GDM1 (cell line): ENCODE measurements at places on chromosomes 7 and 10.

DNA sequence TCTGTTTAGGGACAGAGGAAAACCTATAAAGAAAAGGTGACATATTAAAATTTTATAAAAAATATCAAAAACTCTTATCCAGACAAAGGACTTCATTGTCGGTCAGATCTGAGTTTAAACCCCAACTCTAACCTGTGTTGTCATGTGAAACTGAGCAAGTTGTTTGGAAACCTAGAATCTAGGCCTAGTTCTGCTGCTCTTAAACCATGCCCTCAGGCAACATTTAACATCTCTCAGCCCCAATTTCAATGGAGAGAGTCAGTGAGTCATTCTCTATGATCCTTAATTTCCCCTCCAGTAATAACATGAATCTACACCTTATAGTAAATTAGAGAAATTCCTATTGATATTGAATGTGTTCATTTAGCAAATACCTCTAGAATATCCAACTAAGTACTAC is 192.3 kb downstream of the IMMP2L start:
- DNase-seq = no peak

DNA sequence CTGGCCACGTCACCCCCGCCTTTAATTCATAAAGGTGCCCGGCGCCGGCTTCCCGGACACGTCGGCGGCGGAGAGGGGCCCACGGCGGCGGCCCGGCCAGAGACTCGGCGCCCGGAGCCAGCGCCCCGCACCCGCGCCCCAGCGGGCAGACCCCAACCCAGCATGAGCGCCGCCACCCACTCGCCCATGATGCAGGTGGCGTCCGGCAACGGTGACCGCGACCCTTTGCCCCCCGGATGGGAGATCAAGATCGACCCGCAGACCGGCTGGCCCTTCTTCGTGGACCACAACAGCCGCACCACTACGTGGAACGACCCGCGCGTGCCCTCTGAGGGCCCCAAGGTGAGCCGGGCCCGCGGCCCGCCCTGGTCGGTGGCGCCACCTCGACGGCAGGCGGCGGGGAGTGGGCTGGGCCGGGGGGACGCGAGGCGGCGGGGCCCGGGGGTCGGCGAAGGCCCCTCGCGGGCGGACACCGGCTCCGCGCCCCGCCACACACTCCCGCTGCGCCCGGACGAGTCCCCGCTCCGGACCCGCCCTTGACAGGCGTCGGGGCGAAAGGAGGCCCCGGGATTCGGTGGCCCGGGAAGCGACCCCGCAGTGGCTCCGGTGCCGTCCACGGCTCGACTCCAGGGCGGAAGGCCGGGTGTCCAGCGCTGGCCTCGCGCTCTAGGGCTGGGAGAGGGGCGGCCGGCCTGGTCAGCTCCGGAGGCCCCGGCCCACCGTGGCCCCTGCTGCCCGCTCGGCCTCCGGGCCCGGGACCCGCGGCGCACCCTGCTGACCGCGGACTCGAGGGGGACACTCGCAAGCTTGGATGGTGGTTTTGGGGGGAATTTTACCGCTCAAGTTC is 557 bp downstream of the BAG3 start:
- no peak for DNase-seq

- DNase-seq = no peak
Observed at GRCh38 chr7:150722431-150722931, 6.1 kb downstream of the GIMAP1 start.

DNA sequence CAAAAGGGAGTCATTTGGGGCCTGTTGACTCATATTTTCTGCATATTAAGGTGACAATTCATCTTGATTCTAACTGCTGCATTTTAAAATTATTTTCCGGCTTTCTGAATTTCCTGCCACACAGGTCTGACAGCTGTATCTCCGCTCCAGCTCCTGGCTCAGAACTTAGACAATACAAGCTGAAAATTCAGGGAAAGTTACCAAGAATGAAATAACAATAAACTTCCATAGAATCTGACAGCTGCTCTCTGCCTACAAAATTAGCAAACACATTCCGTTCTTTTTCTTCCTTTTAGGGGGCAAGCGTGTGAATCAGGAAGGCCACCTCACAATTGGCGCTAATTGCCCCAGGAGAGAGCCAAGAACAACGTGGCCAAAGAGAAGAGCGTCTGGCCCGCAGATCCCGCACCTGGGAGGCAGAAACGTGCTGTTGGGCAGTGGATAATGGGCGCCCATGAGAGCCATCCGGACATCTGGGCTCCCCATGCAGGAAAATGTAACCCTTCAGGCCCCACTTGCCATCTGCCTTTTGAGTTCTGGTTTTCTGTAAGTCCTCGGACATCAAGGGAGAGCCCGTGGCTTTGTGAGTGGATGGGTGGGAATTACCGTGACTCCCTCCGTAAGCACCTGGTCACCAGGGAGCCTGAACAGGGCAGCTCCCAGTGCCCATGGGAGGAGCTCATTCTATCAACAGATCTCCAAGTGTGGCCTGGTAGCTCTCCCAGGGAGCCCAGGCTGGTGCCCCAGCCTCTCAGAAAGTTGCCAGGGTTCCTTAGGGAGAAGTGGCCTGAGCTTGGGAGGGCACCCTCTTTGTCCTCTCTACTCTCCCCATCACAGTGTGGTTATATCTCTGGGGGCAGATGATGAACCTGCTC is 5.0 kb downstream of the CLRN3 start:
- DNase-seq = no peak

DNA sequence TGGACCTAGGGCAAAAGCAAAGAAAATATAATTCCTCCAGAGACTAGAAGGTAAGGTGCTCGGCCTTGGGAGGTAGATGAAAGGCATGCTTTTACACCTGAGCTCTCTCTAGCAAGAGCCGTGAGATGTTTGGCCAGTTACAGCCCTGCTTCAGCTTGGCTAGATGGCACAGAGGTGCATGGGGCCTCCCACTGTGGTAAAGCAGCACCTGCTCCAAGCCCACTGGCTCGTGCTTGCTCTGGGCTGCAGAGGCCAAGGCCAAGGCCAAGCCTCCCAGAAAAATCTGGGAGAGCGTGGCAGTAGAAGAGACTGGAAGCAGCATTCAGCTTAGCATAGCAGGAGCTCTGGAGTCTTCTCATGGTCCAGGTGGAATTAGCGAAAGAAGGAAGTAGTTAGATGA is 31.0 kb upstream of the OPALIN start:
- no peak for DNase-seq

DNA sequence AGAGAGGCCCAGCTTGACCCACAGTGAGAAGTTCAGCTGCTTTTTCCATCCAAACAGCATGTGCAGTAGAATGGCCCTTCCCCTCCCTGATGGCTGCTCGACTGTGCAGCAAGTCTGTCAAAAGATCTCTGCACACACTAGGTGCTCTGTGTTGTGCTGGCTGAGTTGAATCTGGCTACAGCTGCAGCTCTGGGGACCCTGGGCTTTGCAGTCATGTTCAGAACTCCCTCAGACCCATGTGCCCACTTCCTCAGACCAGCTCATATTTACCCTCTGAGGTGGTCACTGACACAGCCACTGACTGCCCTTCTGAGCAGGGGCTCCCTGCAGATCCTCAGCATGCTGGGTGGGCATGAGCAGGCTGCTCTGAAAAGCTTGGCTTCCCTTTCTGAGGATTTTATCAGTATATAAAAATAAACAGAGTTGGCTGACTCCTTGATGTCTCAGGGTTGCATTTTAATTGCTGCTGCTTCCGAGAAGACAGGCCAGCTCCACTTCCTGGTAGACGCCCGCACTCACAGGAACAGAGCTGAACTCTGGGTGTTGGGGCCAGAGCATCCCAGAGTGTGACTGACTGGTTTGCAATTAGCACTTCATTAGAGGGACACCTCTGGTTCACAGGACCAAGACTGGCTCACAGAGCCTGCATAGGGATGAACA is 507.9 kb downstream of the RPS24 start:
- no peak for DNase-seq

GRCh38 chr7:14377646-14378266 is 388.3 kb upstream of the ETV1 start:
- DNase-seq = no peak

- no peak for DNase-seq
Observed at GRCh38 chr10:9510626-9511025, 1456.1 kb downstream of the GATA3 start.

DNA sequence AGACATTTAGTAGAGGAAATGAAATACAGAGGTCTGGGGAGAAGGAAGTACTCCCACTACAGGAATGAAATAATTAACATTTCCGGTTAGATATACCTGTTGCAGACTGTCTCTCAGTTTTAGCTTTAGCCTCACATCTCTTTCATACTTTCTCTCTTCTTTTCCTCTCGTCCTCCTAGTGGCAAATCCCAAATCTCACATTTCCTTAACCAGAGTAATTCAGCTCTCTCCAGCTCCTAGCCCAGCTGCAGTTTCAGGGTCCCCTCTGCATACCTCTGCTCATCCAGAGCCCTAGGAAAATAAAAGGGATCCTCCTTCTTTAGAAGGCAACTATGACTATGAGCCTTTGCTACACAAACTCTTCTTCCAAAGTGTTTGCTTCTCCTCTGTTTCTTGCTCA is 643.2 kb downstream of the PHTF2 start:
- DNase-seq = no peak

- no peak for DNase-seq
Observed at GRCh38 chr10:103227416-103227815, 18.3 kb upstream of the RPEL1 start.

DNA sequence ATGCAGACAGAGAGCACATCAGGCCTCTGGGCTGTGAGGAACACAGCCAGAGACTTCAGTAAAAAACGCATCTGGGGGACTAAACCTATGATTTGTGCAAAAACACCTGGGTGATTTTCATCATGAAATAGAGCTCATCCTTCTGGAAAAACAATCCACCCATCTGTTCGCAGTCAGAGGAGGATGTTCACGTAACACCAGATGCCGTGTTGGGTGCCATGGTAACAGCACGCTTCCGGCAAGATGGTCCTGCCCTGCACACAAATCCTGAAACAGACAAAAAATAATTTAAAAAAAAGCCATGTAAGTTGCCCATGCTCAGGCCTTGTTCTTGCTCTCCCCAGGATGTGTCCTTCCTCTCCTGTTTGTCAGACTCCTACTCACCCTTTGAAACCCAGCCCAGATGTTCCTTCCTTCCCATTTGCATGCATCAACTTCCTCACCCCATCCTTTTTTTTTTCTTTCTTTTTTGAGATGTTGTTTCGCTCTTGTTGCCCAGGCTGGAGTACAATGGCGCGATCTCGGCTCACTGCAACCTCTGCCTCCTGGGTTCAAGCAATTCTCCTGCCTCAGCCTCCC is 28.3 kb upstream of the GNA12 start:
- peak; percentile 11 for DNase-seq

- no peak for DNase-seq
Observed at GRCh38 chr7:84790882-84791281, 396.0 kb downstream of the SEMA3D start.

GRCh38 chr10:8056378-8056777 is 1.9 kb downstream of the GATA3 start:
- no peak for DNase-seq

GRCh38 chr10:121600611-121601010 is 2.4 kb upstream of the FGFR2 start:
- no peak for DNase-seq

DNA sequence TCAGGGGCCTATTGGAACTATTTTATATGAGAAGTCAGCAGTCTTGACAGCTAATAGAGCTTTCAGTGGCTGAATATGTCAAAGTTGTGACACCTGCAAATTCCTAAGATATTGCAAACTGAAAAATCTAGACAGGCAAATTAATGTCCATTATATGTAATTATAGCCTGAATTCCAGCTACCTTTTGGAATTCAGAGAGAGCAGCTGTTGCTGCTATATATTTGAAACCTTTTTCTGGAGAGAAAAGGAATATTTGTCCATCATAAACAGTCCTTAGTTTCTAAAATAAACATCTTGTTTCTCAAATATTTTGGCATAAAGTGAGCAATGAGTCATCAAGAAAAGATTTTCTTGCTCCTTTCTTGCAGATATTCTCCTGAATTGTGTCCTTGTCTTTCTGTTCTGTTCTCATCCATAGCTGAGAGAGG is 408.9 kb upstream of the SEMA3D start:
- no peak for DNase-seq

DNA sequence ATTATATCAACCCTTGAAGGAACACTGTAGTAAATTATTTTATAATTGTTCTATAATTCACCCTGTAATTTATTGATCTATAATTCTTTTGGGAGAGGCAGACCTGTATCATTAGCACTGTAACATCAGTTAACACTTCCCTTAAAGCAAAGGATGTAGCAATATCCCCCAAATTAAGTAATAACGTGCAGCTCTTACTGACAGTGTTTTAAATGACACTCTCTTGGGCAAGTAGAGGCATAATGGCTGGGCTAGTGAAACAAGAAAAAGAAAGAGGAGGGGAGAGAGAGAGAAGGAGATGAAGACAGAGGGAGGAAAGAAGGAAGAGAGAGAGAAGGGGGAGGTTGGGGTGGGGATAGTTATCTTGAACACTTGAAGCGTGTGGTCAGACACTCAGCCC is 161.0 kb upstream of the RNF32 start:
- DNase-seq = no peak

DNA sequence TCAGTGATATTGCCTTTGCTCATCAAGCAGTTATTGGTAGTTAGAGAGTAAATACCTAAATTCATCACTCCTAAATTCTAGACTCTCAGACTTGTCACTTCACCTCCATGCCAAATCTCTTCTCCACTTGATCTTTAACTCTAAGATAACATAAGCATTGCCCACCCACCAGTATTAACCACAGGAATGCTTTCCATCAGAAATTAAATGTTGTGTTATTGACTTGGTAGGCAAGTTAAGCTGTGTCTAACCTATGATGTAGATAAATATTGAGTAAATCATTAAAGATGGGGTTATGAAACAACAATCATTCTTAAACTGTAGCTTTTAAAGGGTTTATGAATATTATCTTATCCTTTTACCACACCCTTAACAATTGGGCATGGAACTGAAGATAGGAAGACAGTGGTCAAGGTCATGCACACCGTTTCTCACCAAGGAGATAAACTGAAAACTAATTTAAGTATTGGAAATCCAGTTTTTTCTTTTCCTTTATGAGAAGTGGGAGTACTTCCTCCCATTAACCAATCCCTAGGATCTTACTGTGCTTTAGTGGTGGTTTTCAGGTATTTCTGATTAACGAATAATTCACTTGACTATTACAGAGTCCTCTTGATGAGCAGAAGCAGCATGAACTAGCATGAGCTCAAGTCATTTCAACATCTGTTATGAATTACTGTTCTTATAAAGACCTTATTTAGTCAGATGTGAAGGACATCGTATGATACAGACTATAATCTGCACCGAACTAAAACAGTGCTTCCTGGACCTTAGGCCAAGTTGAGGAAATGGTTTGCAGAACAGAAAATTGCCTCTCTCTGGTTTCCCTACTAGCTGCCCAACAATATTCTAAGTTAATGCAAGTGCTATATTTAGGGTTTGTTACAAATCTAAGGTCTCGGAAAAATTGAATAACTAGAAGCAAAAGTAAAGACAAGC is 142.0 kb downstream of the LCOR start:
- DNase-seq = no peak

DNA sequence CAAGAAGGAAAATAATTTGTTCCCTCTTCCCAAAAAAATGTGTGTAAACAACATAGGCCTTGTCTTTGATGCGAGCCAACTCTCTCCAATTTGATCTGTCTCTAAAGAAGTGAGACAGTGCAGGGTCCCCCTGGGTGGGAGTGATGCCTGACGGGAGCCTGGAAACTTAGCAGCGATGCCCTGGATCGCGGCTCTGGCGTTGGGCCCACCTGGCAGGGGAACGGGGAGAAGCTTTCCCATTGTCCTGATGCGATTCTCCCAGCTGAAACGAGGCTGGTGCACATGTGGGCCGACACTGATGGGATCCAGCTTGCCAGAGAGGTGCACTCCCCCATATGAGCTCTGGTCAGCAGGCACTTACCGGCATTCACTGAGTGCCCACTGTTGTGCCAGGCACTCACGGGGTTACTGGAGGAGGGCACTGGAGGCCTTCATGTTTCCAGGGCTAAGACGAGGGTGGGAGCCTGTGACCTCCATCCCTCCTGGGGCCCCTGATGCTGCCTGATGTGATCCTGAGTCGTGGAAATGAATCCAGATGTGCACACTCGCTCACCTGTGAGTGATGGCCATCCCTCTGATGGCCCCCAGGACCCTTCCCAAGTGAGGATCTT is 132.8 kb downstream of the PTPN20 start:
- no peak for DNase-seq
